ENCODE measurements at places on chromosomes 3 and 15. TPM values are rescaled to one million over a fixed set of nuclear protein-coding genes. Genes with fewer than 3 reads are reported as not detected.

DNA sequence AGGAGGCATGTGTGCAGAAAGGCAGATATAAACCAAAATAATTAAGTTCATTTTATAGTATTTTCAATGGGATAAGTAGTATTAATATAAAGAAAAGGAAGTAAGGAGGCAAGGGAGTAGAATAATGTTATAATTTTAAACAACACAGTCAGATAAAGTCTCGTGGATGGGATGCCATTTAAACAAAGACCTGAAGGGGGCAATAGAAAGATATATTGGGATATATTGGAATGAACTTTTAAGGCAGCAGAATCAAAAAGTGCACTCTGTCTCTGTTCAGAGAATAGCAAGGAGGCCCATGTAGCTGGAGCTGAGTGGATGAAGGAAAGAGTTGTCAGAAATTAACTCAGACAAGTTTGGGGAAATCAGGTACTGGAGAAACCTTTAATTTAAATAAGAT, 158.7 kb downstream of the CGGBP1 start:
- DNase-seq, result no peak

DNA sequence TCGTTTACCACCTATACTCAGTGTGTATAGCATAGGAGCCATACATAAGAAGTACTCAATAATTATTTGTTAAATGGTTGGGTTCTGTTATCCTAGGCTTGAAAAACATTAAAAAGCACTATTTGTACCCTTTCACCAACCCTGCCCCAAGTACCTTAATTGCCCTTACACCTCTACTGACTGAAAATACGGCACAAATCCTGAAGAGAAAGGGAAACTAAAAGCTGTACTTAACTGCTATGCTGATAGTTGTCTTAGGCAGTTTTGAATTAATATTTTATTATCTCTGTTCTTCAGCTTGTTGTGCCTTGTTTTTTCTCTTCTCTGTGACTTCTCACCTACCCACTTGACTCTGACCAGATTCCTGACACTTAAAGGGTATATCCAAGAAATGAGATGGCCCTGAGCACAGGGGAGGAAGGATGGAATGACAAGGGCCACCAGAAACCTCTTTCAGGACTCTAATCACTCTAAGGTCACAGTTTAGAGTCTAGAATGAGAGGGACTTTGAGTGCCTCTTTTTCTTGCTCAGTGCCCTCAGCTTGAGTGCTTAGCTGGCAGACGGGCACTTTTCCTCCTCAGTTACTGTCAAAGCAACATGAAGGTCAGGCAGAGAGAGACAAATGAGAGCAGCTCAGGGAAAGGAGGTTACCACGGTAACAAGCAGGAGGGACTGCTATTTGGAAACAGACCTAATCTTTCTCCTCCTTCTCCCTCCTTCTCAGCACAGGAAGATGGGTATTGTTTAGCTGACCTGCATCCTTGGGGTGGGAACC, 136.5 kb downstream of the ZNF609 start:
- peak; percentile 10 for DNase-seq

DNA sequence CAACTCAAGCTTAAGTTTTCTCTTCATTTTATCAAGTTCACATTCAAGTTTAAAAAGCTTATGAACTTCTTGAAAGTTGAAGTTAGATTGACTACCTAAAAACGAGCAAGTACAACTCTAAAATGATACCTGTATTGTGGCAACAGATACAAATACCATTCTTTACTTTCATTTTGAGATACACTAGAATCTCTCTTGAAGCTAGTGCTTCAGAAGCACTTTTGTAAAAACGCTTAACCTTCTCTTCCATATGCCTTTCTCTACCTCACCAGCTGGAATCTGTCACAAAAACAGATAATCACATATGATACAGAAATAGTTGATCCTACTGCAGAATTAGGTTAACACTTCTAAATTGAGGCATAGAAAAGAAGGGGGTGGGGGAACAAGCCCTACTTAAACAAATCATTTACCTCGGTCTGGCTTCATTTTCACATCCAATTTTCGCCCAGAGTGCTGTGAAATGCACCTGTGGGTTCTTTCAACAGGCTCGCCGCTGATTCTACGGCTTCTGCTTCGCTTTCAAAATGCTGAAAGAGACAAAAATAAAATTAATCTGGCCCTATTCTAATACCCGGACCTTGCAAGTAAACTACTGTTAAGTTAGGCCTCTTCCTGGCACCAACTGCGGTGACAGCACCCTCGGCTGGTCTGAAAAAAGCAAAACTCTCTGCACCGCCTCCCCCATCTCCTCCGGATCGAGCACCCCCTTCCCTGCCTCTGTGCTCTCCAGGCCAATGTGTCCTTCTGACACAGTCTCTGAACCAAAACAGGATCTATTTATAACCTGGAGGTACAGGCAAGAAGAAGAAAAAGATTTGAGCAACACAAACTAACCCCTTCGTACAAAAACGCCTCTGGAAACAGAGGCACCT, 1.4 kb downstream of the ATOSA start:
- peak; percentile 54 for DNase-seq

- DNase-seq, result no peak
These were observed 45.5 kb downstream of the SATB1 start for GRCh38 chr3:18379647-18380046.

DNA sequence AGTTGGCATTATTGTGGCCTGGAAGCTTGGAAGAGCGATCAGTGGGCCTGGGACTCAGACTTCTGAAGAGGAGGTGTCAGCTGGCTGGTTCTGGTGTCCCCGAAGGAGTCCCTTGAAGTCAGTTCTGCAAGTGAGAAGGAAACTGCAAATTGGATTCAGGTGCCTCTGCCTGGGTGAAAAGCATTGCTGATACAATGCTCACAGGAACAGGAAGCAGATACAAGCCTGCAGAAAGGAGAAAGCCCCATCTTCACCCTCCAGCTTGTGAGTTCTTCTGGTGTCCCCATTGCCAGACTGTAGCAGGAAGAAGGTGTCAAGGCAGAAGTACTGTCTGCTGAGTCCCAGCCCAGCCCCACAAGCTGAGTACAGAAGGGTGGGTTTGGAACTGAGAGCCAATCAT, 271.3 kb downstream of the PLOD2 start:
- DNase-seq, result no peak

FEZF2 gene
- not detected for total RNA-seq

HTR3E gene
- total RNA-seq, result not detected

ISG20 gene
- 143 TPM for total RNA-seq
